ENCODE measurements at places on chromosomes 4 and X. TPM values are rescaled to one million over a fixed set of nuclear protein-coding genes. Genes with fewer than 3 reads are reported as not detected.

MAGEA6 gene
- polyA plus RNA-seq, result not detected

BRS3 gene
- polyA plus RNA-seq, result not detected

SULT1B1 gene
- 0.20 TPM for polyA plus RNA-seq

KCNIP4 gene
- 0.97 TPM for polyA plus RNA-seq

CXCL11 gene
- polyA plus RNA-seq, result 0.10 TPM
